ENCODE measurements at places on chromosomes 16 and 17. TPM values are rescaled to one million over a fixed set of nuclear protein-coding genes. Genes with fewer than 3 reads are reported as not detected.
A peak's percentile ranks its signal among the peaks of the same experiment; 100 is the strongest.

Gene SULT1A4
- 3.6 TPM for total RNA-seq

- DNase-seq, result no peak
Observed at GRCh38 chr17:79441356-79442160, 169.3 kb downstream of the RBFOX3 start.

Gene NPIPB2
- total RNA-seq, result 8.0 TPM

Gene RNF43
- total RNA-seq, result 0.61 TPM

Gene PSMB10
- 82.0 TPM for total RNA-seq

DNA sequence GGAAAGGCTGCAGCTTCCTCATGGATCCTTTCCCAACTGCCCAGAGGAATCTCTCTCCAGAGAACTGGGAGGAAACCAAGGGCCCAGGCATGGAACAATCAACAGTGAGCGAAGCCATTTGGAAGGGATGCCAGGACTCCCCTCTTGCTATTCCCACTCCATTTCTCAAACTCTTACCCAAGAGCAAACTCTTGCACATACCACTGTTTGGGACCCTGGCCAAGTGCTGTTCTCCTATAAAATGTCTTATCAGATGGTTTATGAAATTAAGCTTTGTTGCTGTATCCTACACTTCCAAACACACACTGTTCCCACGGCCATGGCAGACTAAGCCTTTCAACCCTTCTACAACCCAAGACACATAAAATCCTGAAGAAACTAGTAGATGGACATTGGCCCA, 48.3 kb upstream of the AXIN2 start:
- DNase-seq, result no peak

DNA sequence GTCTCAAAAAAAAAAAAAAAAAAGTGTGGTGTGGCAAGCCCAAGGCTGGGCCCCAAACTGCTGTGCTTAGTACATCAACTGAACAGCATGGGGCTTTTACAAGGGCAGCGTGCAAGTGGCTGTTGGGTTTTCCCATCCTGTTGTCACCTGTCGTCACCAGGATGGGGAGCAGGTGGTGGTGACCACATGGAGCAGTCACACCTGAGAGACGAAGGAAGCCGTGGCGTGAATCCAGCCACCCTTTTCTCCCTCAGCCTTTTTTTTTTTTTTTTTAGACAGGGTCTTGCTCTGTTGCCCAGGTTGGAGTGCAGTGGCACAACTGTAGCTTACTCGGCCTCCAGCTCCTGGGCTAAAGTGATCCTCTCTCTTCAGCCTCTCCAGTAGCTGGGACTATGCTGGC, 4.1 kb upstream of the MRPL58 start:
- DNase-seq, result no peak

Gene SOX9
- total RNA-seq, result not detected

DNA sequence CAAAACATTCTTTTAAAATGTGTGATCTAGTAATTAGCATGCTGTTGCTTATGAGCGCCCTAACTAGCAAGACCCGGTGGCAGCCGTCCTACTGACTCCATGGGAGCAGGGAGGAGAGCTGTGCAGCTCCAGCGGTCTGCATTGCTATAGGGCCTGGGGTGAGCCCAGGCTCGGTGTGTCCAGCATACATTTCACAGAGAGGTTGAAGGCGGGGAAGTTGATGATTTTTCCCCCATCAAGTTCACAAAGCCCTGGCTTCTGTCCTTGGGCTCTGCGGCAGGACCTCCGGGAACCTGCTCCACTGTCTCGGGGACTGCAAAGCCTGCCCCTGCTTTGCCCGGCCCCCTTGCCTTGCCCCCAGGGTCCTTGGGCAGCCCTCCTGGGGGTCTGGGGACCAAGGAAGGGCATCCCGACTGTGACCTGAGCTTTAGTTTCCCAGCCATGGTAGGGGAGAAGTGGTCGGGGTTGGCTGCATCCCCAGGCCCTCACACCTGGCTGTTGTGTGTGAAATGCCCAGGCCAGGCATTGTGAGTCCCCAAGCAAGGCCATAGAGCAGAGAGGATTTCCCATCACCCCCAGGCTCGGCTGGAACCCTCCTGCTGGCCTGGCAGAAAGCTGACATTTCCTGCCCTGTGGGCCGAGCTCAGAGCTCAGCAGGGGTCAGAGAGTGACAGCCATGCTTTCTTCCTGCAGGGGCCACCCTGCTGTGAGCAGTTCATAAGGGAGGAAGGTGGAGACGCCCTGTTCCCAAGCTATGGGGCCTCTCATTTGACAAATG, 24.8 kb downstream of the KCNJ12 start:
- no peak for DNase-seq

GRCh38 chr16:56279132-56279531, 87.8 kb downstream of the GNAO1 start:
- peak; percentile 79 for DNase-seq

DNA sequence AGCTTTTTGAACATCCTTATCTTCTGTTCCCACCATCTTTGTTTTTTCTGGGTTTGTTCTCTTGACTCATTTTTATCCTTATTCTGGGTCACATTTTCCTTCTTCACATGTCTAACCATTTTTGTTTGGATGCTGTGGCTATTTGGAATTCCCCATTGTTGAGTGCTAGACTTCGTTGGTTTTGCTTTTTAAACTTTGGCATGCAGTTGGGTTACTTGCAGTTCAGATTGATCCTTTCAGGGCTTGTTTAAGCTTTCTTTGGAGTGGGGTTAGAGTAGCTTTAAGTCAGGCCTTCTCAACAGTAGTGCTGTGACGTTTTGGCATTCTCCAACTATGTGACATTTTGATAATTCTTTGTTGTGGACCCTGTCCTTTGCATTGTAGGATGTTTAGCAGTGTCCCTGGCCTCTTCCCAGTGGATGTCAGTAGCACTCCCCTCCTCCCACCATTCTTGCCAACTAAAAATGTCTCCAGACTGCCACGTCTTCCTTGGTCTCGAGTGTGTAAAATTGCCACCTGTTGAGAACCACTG, 21.1 kb downstream of the PRMT7 start:
- DNase-seq, result no peak

DNA sequence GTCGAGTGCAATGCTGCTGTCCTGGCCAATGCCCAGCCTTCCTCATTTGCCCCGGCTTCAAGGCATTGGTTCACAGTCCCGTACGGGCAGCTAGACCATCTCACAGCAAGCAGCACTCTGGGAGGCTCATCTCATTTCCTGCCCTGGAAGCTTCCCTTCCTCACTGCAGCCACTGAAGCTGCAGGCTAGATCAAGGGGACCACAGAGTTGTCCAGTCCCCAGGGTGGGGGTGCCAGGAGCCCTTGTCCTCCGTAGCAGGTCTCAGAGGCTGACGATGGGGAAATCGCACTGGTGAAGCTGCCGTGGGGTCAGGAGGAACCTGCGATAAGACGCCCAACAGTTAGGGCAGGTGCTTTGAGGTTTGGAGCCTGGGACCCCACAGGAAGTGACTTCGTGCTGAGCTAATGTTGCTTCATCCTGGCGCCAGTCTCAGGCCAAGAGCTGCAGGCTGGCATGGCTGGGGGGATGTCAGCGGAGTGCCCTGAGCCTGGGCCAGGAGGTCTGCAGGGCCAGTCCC, at the start of gene SPNS3:
TSS of gene SPNS3 (plus strand) at position 426 of the 517 bp plus-strand sequence. CDS start at position 454, 28 bp downstream.
- peak; percentile 42 for DNase-seq

- no peak for DNase-seq
Observed at GRCh38 chr17:77852731-77853130, 105.8 kb upstream of the TNRC6C start.

GRCh38 chr17:60332574-60332973, 59.4 kb downstream of the USP32 start:
- no peak for DNase-seq

DNA sequence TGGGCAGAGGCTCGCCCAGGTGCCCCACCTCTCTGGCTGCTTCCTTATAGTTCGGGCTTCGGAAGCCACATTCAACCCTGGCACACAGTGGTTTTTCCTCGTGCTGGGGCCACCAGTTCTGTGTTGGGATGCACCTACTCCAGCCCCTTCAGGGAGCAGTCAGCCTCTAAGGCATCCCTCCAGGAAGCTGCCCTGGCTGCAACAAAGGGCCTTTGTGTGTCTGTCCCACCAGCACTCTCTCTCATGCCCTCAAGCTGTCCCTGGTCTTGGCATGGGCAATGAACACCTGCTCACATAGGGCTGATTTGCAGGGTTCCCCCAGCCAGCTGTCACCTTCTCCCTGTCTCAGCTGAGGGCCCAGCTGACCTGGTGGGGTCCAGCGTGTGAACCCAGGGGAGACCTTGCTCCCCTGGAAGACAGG, 754 bp upstream of the NOXO1 start:
- DNase-seq, result no peak

Gene KRT9
- not detected for total RNA-seq

GRCh38 chr17:37478187-37478586, 11.5 kb upstream of the DUSP14 start:
- DNase-seq, result no peak

- DNase-seq, result no peak
Observed at GRCh38 chr16:89164436-89164835, 7.1 kb upstream of the CDH15 start.

GRCh38 chr17:33680472-33680871, 387.4 kb upstream of the ASIC2 start:
- DNase-seq, result no peak

- DNase-seq, result no peak
Observed at GRCh38 chr17:78780335-78780734, 1.7 kb downstream of the CYTH1 start.

GRCh38 chr16:16857012-16857411, 478.1 kb downstream of the NPIPA7 start:
- no peak for DNase-seq

GRCh38 chr17:61005358-61005757, 327.7 kb downstream of the BCAS3 start:
- no peak for DNase-seq

- DNase-seq, result no peak
Observed at GRCh38 chr16:87541872-87542234, 49.0 kb upstream of the ZCCHC14 start.

- DNase-seq, result no peak
Observed at GRCh38 chr17:68418876-68419275, 38.4 kb downstream of the WIPI1 start.

DNA sequence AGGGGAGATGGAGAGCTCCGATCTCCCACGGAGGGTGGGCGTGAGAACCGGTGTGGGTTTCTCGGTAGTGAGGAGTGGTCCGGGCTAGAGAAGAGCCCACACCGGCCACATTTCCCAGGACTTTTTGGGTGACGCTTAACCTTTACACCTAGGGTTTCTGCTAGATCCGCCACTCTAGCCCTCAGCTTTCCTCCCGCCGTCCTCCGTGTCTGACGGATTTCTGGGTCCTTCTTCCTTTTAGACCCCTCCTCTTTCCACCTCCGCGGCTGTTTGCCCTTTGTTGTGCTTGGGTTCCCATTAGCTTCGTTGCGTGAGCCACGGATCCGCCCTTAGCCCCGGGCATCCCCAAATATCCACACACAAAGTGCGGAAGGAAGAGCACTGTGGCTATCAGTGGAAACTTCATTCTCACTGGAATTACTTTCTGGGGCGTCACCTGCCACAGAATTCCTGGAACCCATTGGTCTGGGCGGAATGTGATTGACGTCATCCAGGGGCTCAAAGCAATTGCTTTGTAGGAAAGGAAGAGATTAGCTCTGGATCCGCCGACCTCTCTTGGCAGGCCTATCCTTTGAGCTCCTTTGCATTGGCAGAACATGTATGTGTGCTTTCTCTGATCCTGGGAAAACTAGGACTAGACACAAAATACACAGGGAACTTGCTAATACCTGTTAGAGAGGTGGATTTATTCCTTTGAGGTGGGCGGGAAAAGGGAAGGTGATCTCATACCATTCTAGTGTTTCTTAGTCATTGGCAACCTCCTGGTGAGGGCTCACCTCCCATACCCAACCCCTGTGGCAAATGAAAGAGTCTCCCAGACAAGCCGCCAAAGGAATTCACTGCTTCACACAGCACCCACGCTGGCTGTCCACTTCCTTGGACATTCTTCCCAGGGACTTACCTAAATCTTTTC, 654 bp downstream of the TNFAIP1 start:
- DNase-seq, result no peak

DNA sequence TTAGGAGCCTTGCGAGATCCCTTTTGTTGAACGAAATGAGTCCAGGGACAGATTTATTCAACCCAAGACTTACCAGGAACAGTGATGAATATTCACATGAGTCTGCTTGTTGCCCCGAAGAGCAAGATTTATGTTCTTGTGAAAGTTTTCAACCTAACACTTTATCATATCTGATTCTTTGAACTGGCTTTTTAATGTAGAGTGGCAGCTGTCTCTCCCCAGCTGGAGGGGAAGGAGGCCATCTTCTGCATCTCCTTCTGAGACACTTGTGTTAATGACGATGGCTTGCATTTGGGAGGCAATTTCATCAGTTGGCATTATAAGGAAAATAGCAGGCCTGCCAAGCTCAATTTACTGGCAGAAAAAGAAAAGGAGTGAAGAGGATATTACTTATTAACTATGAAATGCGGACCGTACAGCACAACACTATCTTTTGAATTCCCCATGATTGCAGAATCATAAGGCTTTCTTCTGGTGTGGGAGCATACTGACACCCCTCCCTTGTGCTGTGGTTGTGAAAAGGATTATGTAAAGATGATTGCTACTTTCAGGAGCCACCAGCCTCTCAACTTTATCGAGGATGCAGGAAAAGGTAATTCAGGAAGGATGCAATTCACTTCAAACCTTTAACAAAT, 35.7 kb downstream of the SMARCE1 start:
- DNase-seq, result no peak

DNA sequence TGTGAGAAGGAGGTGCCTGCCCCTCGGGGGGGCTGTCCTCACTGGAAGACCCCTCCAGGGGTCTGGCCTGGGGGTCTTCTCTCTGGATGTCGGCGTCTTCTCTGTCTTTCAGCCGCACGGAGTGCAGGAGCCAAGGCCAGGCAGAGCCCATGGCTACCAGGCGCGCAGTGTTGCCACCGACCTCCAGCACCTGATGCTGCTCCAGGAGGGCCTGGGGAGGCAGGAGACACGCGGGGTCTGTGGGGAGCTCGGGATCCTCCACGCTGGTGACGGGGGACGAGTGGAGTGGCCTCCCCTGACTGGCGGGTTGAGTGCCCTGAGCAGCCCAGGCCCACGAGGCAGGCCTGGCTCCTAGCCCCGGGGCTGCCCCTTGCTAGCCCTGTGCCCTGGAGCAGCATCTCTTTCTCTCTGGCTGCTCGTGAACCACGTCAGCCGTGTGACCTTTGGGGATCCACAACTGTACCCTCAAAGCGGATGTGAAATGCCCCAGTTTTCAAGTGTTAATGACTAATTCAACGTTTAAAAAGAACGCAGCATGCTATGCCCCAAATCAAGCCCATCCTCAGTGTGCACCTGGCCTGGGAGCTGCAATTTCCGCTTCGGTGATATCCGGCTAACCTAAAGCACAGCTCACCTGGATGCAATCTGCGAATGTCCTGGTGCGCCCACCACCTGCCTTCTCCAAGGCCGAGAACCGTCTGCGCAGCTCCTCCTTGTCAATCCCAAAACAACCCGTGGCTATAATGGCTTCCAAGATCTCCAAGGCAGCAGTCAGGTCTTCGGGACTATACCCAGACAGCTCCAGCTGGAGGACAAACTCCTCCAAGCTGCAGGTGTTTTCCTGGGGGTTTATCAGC, 62.9 kb downstream of the IL21R start:
- no peak for DNase-seq

Data from CD8-positive, alpha-beta T cell (primary cell).